ENCODE measurements at places on chromosomes 6 and 20. TPM values are rescaled to one million over a fixed set of nuclear protein-coding genes. Genes with fewer than 3 reads are reported as not detected.

Gene UNC5CL
- total RNA-seq, result 0.76 TPM

Gene LAMA4
- total RNA-seq, result 1.5 TPM

Gene DEFB132
- total RNA-seq, result not detected

Gene COL9A3
- 0.70 TPM for total RNA-seq

Gene APOBEC2
- not detected for total RNA-seq
